Fibroblast of upper back skin (primary cell): ENCODE measurements at places on chromosomes 16 and 17.
A peak's percentile ranks its signal among the peaks of the same experiment; 100 is the strongest.

DNA sequence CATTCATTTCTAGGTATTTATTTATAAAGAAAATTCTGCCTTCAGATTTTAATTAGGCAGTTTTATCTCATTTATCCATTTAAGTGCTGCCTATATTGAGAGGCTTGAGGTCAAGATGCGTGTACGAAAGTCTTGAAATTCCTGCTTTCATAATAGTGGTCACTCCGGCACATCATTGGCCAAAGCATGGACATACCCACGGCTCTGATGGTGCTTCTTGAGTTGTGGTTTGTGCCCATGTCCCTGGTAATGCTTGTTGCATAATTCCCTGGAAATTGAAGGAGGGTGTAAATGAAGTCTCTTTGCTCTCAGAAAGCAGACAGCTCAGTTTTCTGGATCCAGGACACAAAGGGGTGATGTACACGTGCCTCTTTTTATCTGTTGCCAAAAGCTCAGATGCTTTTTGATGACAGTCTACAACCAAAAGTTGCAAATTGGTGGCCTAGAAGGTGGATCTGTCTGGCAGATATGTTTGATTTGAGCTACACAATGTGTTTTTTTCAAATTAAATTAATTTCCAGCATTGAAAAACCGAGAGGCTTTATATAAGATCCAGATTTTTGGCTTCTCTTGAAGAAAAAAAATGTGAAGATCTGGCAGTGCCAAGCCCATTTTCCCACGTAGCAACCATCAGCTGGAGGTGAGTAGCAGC lies 94.4 kb downstream of the SHISA9 start:
- no peak for DNase-seq

DNA sequence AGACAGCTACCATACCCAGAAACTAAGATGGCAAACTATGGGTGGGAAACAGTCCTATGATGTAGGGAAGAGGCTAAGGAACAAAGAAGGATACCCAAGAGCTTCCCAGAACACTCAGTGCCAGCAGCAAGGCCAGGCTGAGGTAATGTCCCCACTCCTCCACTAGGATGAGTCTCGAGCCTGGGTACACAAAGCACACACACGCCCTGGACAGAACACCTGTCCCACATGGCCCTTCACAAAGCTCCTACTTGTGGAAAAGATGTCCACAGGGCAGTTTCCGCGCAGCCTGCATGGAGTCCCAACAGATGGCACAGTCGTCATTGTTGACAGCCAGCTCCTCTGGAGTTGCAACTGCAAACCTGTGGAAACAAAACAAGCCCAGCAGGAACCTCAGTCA lies 23.9 kb downstream of the AMFR start:
- DNase-seq, result no peak

GRCh38 chr17:51153210-51154072 lies at the start of gene NME1:
Gene NME1 (plus strand): TSS chr17:51153559. CDS start chr17:51155655, 2,096 bp downstream.
- DNase-seq, result peak; percentile 100

GRCh38 chr17:74968361-74968780 lies 4.2 kb downstream of the HID1 start:
- DNase-seq, result no peak

GRCh38 chr16:50509521-50510341 lies 38.5 kb upstream of the NKD1 start:
- peak; percentile 32 for DNase-seq

DNA sequence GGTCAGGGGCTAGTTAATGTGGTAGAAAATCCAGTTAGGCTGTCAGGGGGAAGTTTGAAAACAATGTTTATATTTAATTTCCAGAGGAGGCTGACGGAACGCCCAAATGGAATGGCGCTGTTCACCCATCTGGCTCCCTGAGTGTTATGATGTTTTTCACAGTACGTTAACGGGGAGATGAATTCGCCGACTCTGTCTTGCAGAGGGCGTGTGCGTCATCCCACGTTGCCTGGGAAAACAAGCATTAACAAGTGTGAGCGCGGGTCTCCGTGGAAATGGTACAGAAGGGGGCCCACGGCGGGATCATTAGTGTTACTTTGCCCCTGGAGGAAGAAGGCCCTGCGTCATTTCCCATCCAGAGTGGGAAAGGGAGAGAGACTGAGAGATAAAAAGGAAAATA lies 29.6 kb downstream of the RGS9 start:
- no peak for DNase-seq

GRCh38 chr17:60398227-60398959 lies 6.5 kb upstream of the USP32 start:
- no peak for DNase-seq
